ENCODE measurements at places on chromosomes 11 and 22.

- H3K27me3 ChIP-seq: no peaks in the 10 kb centered on the region
- no peak overlapping the region for H3K4me3 ChIP-seq
- H3K4me1 ChIP-seq: no peaks in the 10 kb centered on the region
- DNase-seq: no peak
These were observed 134.8 kb upstream of the DDI1 start for GRCh38 chr11:103901656-103902055.

DNA sequence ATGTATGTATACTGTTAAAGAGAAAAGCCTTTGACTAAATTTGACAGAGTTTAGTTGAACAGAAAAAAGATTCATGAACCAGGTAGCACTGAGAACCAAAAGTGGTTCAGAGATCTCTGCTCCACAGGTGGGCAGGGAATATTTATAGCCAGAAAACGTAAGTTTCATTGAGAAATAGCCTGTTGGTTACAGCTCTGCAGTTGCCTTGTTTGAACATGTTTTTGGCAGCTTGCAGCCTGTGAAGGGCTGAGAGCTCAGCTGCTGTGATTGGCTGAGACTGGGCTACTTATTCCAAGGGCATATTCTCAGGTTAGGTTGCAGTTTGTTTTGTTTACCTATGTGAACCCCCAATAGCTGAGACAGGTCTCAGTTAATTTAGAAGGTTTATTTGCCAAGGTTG lies 13.5 kb upstream of the ZNF74 start:
- no peaks in the 10 kb centered on the region for H3K4me1 ChIP-seq
- DNase-seq: no peak
- H3K27me3 ChIP-seq: no peaks in the 10 kb centered on the region
- no peaks in the 10 kb centered on the region for H3K36me3 ChIP-seq
- no peak overlapping the region for H3K27ac ChIP-seq

DNA sequence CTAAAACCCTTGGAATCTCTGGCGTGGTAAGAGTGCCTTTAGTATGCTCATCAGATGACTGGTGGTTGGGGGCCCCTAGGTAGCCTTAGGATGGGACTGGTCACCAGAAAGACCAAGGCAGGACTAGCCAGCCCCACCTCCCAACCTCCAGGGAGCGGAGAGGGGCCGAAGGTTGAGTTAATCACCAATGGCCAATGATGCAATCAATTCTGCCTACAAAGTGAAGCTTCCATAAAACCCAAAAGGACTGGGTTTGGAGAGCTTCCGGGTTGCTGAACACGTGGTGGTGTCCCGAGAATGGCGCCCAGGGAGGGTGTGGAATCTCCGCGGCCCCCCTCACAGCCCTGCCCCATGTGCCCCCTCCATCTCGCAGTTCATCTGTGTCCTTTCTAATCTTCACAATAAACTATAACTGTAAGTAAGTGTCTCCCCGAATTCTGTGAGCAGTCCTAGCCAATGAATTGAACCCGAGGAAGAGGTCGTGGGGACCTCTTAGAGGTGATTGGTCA lies 66.4 kb upstream of the SLC22A12 start:
- no peak for DNase-seq
- H3K27ac ChIP-seq: no peak overlapping the region
- H3K36me3 ChIP-seq: no peaks in the 10 kb centered on the region
- H3K27me3 ChIP-seq: no peaks in the 10 kb centered on the region
- H3K4me1 ChIP-seq: no peaks in the 10 kb centered on the region

DNA sequence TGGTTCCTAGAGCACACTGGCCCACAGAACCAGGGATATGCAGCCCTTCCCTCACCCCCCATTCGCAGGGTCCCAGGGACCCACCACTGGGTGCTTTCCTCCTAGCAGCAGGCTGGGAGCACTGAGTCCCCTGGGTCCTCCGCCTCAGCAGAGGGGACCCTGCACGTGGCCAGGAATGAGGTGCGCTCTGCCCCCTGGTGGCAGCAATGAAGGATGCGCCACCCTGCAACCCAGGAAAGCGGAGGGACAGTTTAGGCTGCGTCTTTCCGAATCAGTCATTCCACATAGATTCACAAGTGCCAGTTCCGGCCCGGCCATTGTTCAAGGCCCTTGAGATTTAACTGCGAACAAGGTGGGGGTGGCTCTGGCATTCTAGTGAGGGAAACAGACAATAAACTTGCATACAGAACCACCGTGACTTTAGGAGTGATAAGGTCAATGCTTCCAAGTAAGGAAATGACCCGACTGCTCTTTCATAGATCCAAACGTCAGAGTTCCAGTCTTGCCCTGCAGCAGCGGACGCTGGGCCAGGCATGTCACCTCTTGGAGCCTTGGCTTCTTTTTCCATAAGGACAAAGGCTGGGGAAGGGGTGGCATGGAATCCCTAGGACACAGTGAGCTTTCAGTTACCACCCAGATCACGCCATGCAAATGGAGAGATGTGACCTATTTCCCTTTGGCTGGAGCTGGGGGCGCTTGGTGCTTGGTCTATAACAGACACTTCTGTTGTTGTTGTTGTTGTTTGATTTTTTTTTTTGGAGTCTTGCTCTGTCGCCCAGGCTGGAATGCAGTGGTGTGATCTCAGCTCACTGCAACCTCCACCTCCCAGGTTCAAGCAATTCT lies 7.7 kb downstream of the RIN1 start:
- H3K27me3 ChIP-seq: no peaks in the 10 kb centered on the region
- DNase-seq: no peak
- peaks cover 13% of the 10 kb centered on the region for H3K36me3 ChIP-seq
- H3K27ac ChIP-seq: no peak overlapping the region
- H3K4me3 ChIP-seq: peak overlapping the region; percentile 23
- H3K4me1 ChIP-seq: peaks cover 3% of the 10 kb centered on the region

- no peak overlapping the region for H3K4me3 ChIP-seq
- no peaks in the 10 kb centered on the region for H3K36me3 ChIP-seq
- H3K27me3 ChIP-seq: no peaks in the 10 kb centered on the region
- no peak for DNase-seq
These were observed 6.8 kb upstream of the P2RY6 start for GRCh38 chr11:73265278-73265810.

DNA sequence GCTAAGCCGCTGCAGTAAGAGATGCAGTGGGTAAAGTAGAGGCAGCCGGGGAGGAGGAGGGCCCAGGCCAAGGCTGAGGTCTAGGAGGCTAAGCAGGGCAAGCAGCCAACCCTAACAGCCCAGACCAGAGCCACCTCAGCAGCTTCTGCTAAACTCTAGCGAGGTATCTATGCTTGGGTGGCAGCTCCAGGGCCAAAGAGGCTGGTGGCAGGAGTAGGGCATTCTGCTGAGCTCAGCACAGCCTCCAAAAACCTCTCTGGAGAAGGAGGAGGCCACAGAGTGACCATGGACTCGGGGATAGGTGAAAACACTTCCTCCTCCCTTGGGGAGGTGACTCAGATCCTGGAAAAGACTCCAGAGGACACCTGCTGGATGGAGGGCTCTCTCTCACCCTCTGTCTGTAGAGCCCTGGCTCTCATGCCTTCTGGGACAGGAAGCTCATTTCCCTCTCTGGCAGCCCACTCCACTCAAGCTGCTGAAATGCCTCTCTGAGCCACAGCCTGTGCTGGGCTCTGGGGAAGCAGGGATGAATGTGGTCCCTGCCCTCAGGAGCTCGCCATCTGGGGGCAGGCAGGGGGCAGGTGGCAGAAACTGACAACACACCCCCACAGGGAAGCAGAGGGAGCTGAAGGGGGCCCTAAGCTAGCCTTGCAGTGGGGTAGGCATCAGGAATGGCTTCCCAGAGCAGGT lies 16.5 kb upstream of the TPBGL start:
- no peaks in the 10 kb centered on the region for H3K36me3 ChIP-seq
- no peak overlapping the region for H3K27ac ChIP-seq
- no peak overlapping the region for H3K4me3 ChIP-seq
- H3K4me1 ChIP-seq: no peaks in the 10 kb centered on the region

DNA sequence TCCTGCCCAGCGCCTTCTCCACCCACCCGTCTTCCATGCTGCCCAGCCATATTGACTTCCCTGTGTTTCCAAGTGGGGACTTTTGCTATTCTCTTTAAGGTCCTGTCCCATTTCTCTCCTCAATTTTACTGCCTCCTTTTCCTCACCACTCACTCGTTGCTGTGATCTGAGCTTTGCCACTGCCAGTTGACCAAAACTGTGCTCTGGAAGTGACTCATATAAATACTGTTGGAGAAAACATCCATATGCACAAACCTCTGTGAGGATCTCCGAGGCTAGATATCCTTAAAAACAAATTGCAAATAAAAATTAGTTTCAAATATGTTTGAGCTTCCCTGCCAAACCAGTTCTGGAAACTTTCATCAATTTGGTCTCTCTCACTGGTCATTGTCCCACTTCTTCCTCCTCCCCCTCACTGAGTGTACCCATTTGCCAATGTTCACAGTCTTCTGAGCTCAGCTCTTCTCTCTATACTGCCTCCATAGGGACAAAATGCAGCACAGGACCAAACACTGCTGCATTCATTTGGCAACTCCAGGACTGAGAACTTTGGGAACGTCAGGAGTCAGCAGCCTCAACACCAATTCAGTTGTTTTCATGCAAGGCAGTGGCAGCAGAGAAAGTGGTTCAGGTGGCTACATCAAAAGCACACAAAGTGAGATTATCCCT lies 34.0 kb upstream of the MMP13 start:
- H3K4me3 ChIP-seq: no peak overlapping the region
- H3K27me3 ChIP-seq: no peaks in the 10 kb centered on the region
- no peaks in the 10 kb centered on the region for H3K4me1 ChIP-seq
- H3K27ac ChIP-seq: no peak overlapping the region

- H3K27ac ChIP-seq: no peak overlapping the region
- no peaks in the 10 kb centered on the region for H3K27me3 ChIP-seq
These were observed 640.2 kb upstream of the LUZP2 start for GRCh38 chr11:23856654-23857053.

DNA sequence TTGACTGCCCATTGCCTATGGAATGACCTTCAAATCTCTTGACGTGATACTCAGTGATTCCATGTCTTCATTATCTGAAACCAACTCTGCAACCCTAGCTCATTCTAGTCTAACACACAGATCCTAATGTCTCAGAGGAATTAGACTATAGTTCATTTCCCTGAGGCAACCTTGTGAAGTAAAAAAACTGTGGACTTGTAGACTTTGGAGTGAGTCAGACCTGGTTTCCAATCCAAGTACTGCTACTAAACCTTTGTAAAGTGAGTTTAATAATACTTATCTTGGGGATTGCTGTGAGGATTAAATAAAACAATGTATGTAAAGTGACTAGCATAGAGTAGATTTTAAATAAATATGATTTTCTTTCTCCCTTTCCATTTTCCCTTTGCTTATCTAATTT lies 226.1 kb downstream of the BLID start:
- H3K27ac ChIP-seq: peak overlapping the region; percentile 65
- no peak for DNase-seq
- H3K4me1 ChIP-seq: peaks cover 25% of the 10 kb centered on the region
- H3K4me3 ChIP-seq: no peak overlapping the region
- no peaks in the 10 kb centered on the region for H3K27me3 ChIP-seq
- H3K36me3 ChIP-seq: no peaks in the 10 kb centered on the region

GRCh38 chr22:28146401-28147314 lies 227.6 kb upstream of the PITPNB start:
- H3K4me3 ChIP-seq: no peak overlapping the region
- no peaks in the 10 kb centered on the region for H3K27me3 ChIP-seq
- no peak overlapping the region for H3K27ac ChIP-seq
- DNase-seq: no peak
- H3K4me1 ChIP-seq: peaks cover 10% of the 10 kb centered on the region

- DNase-seq: no peak
- no peaks in the 10 kb centered on the region for H3K4me1 ChIP-seq
- no peaks in the 10 kb centered on the region for H3K36me3 ChIP-seq
- no peak overlapping the region for H3K27ac ChIP-seq
- no peaks in the 10 kb centered on the region for H3K27me3 ChIP-seq
These were observed 983.3 kb upstream of the TENM4 start for GRCh38 chr11:80424012-80424695.

- H3K27ac ChIP-seq: no peak overlapping the region
- no peak for DNase-seq
- H3K4me3 ChIP-seq: no peak overlapping the region
- H3K27me3 ChIP-seq: no peaks in the 10 kb centered on the region
- no peaks in the 10 kb centered on the region for H3K36me3 ChIP-seq
These were observed 148.6 kb downstream of the LDLRAD3 start for GRCh38 chr11:36092314-36093030.

DNA sequence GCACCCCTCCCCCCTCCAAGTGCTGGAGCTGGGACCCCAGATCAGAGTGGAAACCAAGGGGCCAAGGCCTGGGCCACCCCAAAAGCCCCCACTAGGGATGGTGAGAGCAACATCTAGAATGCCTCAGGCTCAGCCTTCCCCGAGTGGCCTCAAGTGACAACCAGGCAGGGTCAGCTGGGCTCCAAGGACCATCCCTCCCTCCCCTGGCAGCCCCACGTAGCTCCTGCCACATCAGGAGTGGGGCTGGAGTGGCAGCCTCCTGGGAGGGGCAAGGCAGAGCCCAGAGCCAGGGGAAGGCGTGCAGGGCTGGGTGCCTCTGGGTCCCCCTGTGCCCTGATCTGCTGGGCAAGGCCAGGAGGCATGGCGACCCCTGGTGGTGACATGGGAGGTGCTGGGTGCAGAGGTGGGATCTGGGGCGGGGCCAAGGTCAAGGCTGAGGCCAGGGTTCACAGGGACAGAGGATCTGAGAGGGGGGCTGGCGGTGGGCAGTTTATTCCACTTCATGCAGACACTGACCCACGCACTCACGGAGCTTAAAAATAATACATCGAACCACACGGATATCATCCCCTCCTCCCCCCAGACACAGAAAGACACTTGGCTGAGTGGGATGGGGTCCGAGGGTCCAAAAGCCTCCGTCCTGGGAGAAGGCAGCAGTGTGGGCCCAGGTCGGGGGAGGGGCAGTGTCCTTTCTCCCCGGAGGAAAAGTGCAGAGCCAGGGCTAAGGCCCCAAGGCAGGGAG lies 15.8 kb upstream of the EHD1 start:
- no peak overlapping the region for H3K4me3 ChIP-seq
- H3K36me3 ChIP-seq: peaks cover 35% of the 10 kb centered on the region
- no peaks in the 10 kb centered on the region for H3K4me1 ChIP-seq
- no peak for DNase-seq
- H3K27ac ChIP-seq: no peak overlapping the region

DNA sequence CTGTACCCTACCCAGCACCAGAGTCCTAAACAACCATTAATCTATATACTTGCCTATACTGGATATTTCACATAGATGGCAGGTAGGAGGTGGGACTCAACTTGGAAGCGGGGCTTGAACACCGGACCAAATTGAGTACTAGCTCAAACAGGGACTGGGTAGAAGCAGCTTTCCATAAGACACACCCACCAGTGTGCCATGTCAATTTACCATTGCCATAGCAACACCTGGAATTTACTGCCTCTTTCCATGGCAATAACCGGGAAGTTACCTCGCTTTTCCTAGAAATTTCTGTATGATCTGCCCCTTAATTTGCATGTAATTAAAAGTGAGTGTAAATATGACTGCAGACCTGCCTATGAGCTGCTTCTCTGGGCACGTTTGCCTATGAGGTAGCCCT lies 38.6 kb upstream of the CUL5 start:
- no peak for DNase-seq
- H3K4me1 ChIP-seq: no peaks in the 10 kb centered on the region
- H3K27me3 ChIP-seq: no peaks in the 10 kb centered on the region
- H3K27ac ChIP-seq: no peak overlapping the region
- no peaks in the 10 kb centered on the region for H3K36me3 ChIP-seq
- no peak overlapping the region for H3K4me3 ChIP-seq

Measured in ascending aorta (tissue), 2 donors.